Activated CD4-positive, alpha-beta T cell treated with anti-CD3 and anti-CD28 coated beads, Interleukin-10, Interleukin-2, amounts not matched to agents 100 ng/mL and 50 ng/mL, durations not matched to agents 16 hours and 8 hours (primary cell): ENCODE measurements at places on chromosomes 6 and 20.

GRCh38 chr6:137968901-137969300 is 101.8 kb downstream of the TNFAIP3 start:
- DNase-seq, result peak; percentile 55

GRCh38 chr20:55291261-55291660 is 714.1 kb downstream of the CBLN4 start:
- DNase-seq, result no peak

- DNase-seq, result no peak
These were observed 150.4 kb upstream of the HMGN3 start for GRCh38 chr6:79384845-79385244.

GRCh38 chr20:20711413-20711812 is 1.0 kb downstream of the RALGAPA2 start:
- DNase-seq, result peak; percentile 19

GRCh38 chr6:5412017-5412416 is 150.7 kb downstream of the FARS2 start:
- DNase-seq, result no peak

- no peak for DNase-seq
These were observed 471.3 kb downstream of the DHX35 start for GRCh38 chr20:39433466-39433865.

- DNase-seq, result no peak
These were observed 47.9 kb upstream of the FYN start for GRCh38 chr6:111921103-111921502.

DNA sequence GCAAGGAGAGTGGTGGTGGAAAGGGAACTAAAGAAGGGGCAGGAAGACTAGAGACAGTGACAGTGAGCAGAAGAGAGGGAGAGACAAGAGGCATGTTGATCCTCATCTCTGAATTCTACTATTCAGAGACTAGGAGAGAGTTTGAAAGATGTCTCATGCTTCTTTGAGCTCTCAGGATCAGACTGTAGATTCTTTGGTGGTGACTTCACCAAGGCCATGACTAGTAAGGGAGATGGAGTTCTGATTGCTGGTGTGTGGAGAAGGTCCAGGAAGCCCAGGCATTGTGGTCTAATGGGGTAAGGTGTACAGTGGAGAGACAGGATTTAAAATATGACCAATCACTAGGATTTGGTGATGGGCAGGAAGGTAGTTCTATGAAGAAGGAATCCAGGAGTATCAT is 713 bp downstream of the WFDC9 start:
- no peak for DNase-seq

DNA sequence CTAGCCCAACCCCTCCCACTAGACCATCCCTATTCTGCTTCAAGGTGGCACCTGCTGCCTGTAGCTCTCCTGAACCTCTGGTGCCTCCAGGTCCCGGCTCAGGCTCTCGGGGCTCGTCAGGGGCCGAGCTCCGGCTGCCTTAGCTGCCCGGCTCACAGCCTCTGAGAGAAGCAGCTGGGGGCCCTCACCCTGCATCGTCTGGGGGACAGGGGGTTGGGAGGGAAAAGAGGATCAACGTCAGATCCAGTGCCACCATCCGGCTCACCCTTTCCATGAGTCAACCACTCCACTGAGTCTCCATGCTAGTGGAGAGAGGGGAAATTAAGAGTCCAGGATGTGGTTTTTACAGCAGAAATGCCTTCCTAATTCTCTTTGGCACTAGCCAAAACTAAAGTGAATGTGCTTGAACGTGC is 13.0 kb downstream of the BAG6 start:
- DNase-seq, result peak; percentile 36

GRCh38 chr6:113488061-113488460 is 369.1 kb upstream of the MARCKS start:
- DNase-seq, result no peak

GRCh38 chr20:60102665-60103210 is 144.5 kb downstream of the CDH26 start:
- DNase-seq, result no peak

GRCh38 chr6:45608252-45608913 is 230.6 kb upstream of the SUPT3H start:
- DNase-seq, result peak; percentile 57

GRCh38 chr20:32544893-32545840 is 40.0 kb downstream of the NOL4L start:
- DNase-seq, result no peak

GRCh38 chr6:56807989-56808337 is 146.9 kb upstream of the BEND6 start:
- no peak for DNase-seq

- DNase-seq, result no peak
These were observed 24.6 kb upstream of the SERPINB1 start for GRCh38 chr6:2866171-2866846.

DNA sequence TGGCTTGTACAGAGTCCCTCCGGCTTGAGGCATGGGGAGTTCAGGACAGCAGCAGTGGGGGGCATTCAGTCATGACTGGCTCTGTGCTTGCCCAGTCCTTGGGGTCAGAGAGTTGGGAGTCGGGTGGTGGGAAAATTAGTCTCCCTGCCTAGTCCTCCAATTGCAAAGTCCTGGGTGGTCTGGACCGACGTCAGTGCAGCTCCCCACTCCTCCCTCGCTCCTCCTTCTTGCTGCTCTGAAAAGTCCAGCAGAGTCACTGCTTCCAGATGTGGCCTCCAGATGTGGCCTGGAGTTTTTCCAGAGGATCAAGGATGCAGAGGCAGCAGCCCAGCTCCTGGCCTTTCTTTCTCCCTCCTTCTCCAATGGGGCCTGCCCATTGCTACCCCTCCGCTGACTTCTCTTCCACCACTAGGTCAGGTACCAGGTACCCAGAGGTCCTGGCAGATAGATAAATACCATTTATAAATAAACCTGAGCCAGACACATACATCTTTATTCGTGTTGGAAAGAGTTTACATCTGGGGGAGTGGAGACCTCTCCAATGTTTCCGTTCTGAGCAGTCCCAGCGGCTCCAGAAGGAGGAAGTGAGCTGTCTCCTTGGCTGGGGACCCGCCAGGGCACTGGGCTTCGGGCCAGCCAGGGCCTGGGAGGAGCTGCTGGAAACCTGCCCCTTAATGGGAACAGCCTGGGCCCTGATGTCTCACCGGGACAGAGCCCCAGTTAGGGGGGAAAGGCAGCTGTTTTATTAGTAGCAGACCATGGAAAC is 49.0 kb upstream of the RNF24 start:
- no peak for DNase-seq

DNA sequence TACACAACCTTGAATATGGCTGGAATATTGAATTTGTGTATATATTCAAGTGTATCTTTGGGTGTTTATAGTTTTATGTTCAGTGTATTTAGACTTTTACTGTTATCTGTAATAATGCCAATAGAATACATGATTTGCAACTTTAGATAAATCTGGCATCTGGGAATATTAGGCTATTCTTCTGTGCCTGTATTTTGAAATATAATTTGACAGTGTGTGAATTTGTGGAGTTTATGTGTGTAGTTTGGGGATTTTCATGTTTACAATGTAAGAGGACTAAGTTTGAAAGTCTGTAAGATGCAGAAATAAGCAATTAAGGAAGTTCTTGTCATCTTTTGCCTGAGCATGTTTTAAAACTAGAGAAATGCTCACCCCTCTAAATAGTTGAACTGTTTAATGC is at the start of gene OR10C1:
Gene OR10C1 (plus strand): TSS at position 301 of the 400 bp plus-strand sequence. CDS start 710 bp downstream, outside the sequence.
- DNase-seq, result no peak

DNA sequence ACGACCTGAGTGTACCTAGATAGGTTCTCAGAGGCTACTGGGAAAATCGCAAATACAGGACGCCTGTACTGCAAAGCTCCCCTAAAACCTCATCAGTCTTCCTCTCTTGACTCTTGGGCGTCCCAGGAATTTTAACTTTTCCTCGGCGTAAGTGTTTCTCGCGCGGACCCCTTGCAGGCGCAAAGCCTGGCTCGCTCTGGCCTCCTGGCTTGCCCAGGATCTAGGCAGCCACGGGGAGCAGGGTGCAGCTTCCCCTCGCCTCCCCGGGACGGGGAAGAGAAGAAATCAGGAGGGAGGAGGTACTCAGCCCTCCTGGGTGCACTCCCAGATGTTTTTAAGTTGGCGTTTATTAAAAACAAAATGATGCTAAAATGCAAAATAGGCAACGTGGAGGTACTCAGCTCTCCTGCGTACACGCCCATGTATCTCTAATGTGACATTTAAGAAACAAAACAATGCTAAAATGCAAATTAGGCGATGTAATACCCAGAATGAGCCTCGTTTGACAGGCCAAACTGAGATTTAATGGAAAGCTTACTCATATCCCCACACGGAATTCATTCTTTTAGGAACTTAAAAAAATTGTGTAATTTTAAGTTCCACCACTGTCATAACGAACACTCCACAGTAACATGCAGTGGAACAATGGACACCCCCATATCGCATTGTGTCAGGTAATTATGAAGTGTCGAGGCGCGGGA is 1.6 kb upstream of the SOBP start:
- peak; percentile 8 for DNase-seq

GRCh38 chr6:137403443-137403842 is 90.8 kb downstream of the OLIG3 start:
- no peak for DNase-seq
